ENCODE measurements at places on chromosomes 2 and 18. TPM values are rescaled to one million over a fixed set of nuclear protein-coding genes. Genes with fewer than 3 reads are reported as not detected.

DNA sequence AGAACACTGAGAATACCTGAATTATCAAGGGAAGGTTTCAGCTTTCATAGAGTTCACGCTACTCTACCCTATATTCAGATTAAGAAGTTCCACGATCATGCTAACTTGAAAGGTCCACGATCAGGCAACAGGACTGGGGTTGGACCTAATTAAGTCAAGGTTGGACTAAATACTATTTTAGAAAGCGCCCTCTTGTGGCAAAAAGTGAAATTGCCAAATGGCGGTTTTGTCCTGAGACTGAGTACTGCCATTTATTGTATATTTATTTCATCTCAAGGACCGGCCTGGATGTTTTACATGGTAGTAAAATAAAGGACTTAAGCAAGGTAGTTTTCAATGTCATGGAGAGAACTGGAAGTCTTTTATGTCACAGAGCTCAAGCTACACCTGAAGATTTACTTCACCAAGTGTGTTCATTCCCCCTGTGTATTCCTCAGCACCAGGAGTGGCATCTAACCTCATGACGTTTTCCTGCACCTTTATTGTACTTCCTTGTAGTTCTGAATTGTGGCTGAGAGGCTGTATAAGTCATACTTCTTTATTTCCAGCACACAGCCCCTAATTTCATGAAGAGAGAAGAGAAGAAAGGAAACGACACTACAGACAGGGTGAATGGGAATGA is 56.8 kb downstream of the SRD5A2 start:
- H3K27me3 ChIP-seq = no peaks in the 10 kb centered on the region
- DNase-seq = peak; percentile 33
- H3K4me1 ChIP-seq = no peaks in the 10 kb centered on the region
- no peaks in the 10 kb centered on the region for H3K36me3 ChIP-seq
- H3K4me3 ChIP-seq = no peak overlapping the region
- H3K27ac ChIP-seq = no peak overlapping the region

- 0 out of 2 replicates have a peak, but pooled peaks cover 4% of the 10 kb centered on the region for H3K27me3 ChIP-seq
- no peak overlapping the region for H3K27ac ChIP-seq
- DNase-seq = no peak
- H3K36me3 ChIP-seq = no peaks in the 10 kb centered on the region
Measured at GRCh38 chr2:205643391-205643885, 38.9 kb upstream of the NRP2 start.

- DNase-seq = no peak
- no peaks in the 10 kb centered on the region for H3K27me3 ChIP-seq
- peaks cover 43% of the 10 kb centered on the region for H3K4me1 ChIP-seq
- no peaks in the 10 kb centered on the region for H3K36me3 ChIP-seq
- peak overlapping the region; percentile 57 for H3K27ac ChIP-seq
Measured at GRCh38 chr2:241891988-241892298, 22.4 kb downstream of the RTP5 start.

- no peaks in the 10 kb centered on the region for H3K4me1 ChIP-seq
- DNase-seq = no peak
- no peaks in the 10 kb centered on the region for H3K36me3 ChIP-seq
- H3K27ac ChIP-seq = no peak overlapping the region
- H3K27me3 ChIP-seq = no peaks in the 10 kb centered on the region
Measured at GRCh38 chr2:164675027-164675426, 53.7 kb upstream of the GRB14 start.

The USP40 gene
- total RNA-seq = 26.6 TPM

DNA sequence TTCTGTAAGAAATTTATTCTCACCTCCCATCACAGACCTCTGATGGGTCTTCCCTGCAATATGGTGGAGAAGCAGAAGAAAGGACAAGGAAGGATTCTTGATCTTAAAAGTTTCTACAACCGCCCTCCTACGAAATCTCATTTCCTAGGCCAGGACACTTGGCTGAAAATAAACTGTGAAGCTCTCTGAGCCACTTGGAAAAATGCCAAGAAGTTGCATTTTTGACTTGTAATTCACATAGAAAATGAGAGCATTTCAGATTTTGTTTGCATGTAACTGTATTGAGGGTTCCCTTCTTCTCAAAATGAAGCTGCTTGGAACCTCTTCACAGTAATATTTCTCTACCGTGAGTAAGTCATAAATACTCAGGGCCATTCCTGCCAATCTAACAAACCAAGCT is 458.3 kb upstream of the SLC14A2 start:
- no peak overlapping the region for H3K27ac ChIP-seq
- H3K27me3 ChIP-seq = no peaks in the 10 kb centered on the region
- no peaks in the 10 kb centered on the region for H3K36me3 ChIP-seq
- no peaks in the 10 kb centered on the region for H3K4me1 ChIP-seq

- H3K4me1 ChIP-seq = no peaks in the 10 kb centered on the region
- DNase-seq = no peak
- H3K27me3 ChIP-seq = no peaks in the 10 kb centered on the region
- no peak overlapping the region for H3K27ac ChIP-seq
- H3K4me3 ChIP-seq = no peak overlapping the region
- H3K36me3 ChIP-seq = no peaks in the 10 kb centered on the region
Measured at GRCh38 chr18:48385596-48385995, 23.6 kb downstream of the ZBTB7C start.

DNA sequence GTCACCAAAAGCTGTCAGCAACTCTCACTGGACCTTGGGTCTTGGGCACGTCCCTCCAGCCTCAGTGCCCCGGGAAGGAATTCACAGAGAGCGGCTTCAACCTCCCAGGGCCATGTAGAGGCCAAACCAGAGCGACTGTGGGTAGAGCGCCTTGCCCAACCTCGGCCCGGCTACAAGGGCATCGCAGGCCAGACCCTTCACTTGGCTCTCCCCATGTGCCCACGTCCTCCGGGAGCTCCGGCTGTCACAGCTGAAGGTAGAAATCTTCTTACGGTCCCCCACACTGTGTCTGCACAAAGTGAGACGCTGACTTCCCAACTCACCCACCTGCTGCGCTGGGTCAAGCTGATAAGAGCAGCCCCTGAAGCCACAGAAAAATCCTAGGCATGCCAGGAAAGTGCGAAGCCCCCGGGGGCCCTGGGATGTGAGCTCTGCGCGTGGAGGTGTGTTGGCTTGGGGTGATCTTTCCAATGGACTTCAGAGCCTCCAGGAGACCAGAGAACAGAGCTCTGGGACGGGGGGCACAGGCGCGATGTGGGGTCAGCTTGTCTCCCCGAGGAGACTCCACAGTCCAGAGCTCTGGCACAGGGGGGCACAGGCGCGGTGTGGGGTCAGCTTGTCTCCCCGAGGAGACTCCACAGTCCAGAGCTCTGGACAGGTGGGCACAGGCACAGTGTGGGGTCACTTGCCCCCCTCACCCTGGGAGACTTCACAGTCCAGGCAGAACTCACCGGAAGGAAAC is 105.5 kb downstream of the RTP5 start:
- no peak overlapping the region for H3K4me3 ChIP-seq
- DNase-seq = no peak

The SULT1C4 gene
- total RNA-seq = not detected

DNA sequence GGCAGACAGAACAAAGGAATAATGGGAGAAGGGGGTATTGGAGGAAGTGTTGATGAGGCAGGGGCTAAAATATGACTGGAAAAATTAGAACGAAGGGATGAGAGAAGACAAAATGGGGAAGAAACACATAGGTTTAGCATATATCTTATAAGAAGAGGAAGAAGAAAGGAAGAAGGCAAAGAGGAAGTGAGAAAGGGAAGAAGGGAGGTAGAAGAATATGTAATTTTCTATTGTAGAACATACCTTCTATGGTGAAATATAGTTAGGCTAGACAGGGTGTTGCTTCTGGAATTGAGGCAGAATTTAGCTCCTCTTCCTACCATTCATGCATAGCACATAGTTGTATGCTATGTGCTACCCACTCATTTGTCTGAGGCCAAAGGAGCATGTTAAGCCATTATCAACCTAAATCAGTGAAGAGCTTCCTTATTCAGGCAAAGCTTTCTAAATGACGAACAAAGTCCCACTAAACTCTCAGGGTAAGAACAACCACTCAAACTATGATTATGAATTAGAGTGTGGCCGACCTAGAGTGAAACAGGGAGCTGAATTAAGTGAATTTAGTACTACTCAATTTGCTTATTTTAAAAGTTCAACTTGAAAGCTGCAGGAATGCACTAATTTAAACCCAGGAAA is 180.9 kb upstream of the GALNT5 start:
- no peaks in the 10 kb centered on the region for H3K4me1 ChIP-seq
- H3K36me3 ChIP-seq = no peaks in the 10 kb centered on the region
- DNase-seq = no peak
- no peak overlapping the region for H3K4me3 ChIP-seq

The TMEM198 gene
- total RNA-seq = 2.3 TPM

DNA sequence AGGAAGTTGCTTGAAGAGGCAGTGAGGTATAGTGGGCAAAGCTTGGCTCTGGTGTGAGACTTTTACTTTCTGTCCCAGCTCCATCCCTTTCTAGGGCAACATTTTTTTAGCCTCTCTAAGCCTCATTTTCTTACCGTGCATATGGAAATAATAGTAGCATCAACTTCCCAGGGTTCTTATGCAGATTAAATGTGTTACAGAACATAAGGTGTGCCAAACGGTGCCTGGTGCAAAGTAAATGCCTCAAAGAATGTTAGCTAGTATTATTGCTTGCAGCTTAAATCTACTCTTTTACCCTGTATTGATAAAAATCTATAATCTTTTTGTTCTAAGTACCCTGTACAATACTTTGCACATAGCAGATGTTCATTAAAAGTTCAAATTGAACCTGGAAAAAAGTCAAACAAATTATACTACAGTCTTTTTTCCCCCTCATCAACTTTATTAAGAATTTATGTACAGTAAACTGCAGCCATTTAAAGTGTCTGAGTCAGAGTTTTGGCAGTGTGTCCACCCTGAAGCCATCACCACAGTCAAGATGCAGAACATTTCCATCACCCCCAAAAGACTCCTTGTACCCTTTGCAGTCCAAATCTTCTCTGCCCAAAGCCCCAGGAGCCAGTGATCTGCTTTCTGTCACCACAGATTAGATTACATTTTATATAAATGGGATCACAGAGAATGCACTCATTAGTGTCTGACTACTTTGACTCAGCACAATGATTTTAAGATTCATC is 10.6 kb downstream of the MAPRE2 start:
- DNase-seq = no peak
- H3K4me3 ChIP-seq = no peak overlapping the region
- no peak overlapping the region for H3K27ac ChIP-seq
- no peaks in the 10 kb centered on the region for H3K36me3 ChIP-seq
- H3K4me1 ChIP-seq = peaks cover 2% of the 10 kb centered on the region

All from Panc1 (cell line).